HEK293T (cell line): ENCODE measurements at places on chromosomes 2 and 18.

DNA sequence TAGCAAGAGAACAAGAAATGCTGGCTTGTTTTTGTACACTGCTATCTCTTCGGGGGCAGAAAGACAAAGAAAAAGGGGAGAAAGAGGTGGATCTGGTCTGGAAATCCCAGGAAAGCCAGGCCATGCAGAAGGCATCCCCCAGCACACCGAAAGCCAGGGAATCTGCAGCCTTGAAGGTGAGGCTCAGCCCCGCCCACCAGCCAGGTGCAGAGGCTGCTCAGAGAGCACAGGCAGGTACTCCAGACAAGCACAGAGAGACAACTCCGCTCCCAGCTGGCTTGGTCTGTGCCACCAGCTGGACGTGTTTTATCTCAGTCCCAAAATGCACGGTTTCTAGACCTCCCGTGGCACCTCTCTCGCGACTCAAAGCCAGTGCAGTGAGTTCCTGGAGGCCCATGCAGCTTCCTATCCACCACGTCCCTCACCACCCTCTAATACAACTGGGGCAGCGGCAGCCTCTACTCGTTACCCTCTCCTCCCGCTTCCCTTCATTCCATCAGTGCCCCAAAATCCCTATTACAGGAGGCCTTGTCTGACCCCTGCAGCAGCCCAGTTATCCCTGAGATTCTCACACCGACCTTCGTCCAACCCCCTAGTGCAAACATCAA, 62.8 kb downstream of the HDAC4 start:
- DNase-seq = no peak

DNA sequence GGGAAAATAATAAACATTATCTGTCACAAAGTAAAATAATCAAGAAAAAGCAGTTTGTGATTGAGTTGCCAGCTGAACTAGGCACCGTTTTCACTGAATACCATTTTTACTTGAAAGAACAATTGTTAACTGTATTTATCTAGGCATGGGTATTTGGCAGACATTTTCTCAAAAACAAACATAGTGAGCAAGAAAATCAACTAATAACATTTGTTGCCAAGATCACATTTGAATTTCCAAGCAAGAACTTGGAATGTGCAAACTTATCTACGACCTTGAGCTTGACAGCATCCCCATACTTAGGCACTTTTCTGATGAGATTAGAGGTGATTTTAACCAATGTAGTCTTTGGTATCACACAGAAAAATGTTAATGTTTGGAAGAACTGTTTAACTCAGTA, 16.7 kb downstream of the SS18 start:
- DNase-seq = no peak

GRCh38 chr2:239329284-239329971, 71.4 kb downstream of the HDAC4 start:
- no peak for DNase-seq

DNA sequence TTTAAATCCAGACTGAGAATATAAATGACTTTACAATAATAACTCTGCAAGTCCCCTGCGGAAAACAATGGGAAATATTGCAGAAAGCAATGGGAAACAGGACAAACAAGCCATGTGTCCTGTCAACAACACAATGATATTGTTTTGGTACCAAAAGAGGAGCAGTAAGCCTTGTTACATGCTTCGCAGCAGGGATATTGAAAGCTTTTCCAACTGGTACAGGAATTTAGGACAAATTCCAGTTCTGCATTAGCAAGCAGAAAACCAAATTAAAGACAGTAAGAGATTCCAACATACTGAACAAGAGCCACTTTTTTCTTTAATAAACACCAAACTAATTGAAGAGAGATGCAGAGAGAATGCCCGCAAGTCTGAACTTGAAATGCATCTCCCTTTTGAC, 30.0 kb downstream of the FRZB start:
- DNase-seq = no peak

- peak; percentile 14 for DNase-seq
These were observed 62.3 kb upstream of the ACYP2 start for GRCh38 chr2:54052825-54053718.

- DNase-seq = no peak
These were observed 19.5 kb upstream of the HES6 start for GRCh38 chr2:238259061-238260020.

DNA sequence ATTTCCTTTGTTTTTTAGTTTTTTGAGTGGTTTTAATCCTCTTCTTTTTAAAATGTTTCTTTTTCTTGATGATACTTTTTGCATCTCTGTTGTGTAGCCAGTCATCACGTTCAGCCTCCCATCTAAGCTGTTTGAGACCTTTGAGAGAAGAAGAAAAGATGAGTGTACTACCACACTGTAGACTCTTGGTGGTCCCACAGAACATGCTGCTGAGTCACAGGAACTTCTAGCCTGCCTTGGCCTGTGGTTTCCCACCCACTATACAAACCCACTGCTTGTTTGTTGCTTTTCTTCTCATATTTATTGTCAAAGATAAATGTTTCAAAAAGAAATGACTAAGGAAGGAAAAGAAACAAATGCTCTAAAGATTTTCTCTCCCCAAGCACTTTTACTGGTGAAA, 5.5 kb downstream of the CEBPZOS start:
- DNase-seq = no peak

GRCh38 chr2:48183991-48184390, 277.7 kb upstream of the FBXO11 start:
- DNase-seq = no peak

- no peak for DNase-seq
These were observed 238.9 kb upstream of the ID2 start for GRCh38 chr2:8442833-8443486.

DNA sequence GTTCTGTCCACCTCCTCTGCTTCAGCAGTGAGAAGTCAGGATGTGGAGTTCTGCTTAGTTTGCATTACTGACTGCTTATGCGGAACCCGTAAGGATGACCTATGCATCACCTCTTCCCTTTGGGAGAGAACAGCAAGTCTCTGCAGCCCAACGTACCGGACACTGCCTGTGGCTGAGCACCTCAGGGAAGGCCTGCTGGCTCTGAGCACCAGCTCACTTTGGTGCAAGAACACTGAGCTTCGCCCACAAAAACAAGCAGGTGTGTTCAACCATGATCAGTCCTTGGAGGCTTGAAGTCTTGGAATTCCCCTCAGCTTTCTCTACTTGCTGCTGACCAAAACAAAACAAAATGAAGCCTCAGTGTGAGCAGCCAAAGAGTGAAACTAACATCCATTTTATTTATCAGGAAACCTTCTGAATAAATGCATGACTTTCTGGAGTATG, 52.7 kb upstream of the NCK2 start:
- no peak for DNase-seq

DNA sequence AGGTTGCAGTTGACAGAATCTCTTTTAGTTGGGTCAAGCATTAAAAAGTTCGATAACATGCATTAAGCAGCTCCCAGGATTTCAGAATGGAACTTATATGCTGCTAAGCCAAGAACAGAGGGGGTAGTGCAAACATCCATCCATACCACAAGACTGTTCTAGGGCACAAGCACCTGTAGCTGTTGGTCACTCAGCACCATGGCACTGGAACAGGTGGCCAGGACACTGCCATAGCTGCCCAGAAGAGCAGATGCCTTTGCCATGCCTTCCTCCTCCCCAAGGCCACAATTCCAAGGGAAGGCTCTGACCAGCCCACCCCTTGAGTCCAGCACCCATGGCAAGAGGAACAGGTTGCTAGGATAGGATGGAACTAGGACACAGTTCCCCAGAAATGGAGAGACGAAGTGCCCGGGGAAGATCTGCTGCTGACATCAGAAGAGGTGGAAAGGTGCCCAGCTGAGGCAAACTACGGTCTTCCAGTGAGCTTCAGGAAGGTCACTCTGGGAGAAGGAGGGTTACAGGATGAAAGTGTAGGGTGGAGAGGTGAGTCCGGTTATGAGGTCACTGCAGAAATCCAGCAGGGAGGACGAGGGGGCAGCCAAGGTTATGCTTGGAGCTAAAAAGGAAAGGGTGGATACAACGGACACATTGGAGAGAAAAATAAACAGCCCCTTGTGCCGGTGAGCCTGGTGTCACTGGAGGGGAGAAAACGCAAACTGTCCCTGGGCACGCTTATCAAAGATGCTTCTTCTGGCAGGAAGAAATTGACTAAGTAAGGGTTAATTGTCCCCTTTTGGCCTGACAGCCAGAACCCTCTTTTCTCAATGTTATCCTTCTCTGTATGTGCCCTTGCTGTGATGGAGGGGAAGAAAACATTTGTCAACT, 41.9 kb downstream of the C1QL2 start:
- no peak for DNase-seq

- no peak for DNase-seq
These were observed 4.9 kb downstream of the ERFE start for GRCh38 chr2:238163481-238164198.

- no peak for DNase-seq
These were observed 89.8 kb downstream of the HS1BP3 start for GRCh38 chr2:20560891-20561636.

DNA sequence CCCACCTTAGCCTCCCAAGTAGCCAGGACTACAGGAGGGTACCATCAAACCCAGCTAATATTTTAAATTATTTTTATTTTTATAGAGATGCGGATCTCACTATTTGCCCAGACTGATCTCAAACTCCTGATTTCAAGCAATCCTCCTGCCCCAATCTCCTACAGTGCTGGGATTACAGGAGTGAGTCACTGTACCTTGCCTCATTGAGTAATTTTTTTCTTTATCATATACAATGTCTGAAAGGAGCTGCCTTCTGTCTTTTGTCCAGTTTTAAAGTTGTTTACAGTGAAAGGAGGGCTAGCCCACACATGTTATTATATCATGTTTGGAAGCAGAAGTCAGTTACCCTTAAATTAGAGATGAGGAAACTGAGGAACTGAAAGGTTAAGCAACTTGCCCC, 32.5 kb downstream of the PRKRA start:
- DNase-seq = no peak

GRCh38 chr2:107738266-107738665, 88.4 kb upstream of the RGPD4 start:
- no peak for DNase-seq

GRCh38 chr18:57134618-57135135, 12.2 kb upstream of the BOD1L2 start:
- DNase-seq = no peak

DNA sequence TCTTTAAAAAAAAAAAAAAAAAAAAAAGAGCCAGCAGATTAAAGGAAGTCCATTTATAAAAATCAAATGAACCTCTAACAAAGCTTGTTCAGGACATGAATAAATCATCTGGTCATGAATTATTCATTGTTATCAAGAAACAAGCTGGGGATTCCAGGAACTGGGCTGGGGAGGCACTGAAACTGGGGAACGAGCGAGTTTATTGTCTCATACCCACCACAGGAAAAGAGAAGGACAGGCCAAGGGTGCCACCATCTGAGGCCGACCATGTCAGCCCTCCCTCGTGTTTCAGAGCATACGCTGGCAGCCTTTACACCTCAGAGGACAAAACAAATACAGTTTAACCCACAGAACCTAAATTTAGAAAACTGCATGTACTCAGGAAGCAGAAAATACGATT, 164.2 kb downstream of the VWC2L start:
- no peak for DNase-seq

- no peak for DNase-seq
These were observed 44.1 kb downstream of the FAM171B start for GRCh38 chr2:186737732-186738508.

GRCh38 chr18:31965316-31965970, 22.5 kb upstream of the TRAPPC8 start:
- DNase-seq = no peak

GRCh38 chr2:145813481-145813880, 1293.6 kb upstream of the ZEB2 start:
- no peak for DNase-seq

- no peak for DNase-seq
These were observed 89.0 kb downstream of the TMEM18 start for GRCh38 chr2:588074-588645.

GRCh38 chr2:220555961-220556630, 928.7 kb downstream of the SLC4A3 start:
- DNase-seq = no peak

- no peak for DNase-seq
These were observed 543.9 kb upstream of the LINC00305 start for GRCh38 chr18:64692826-64693225.

DNA sequence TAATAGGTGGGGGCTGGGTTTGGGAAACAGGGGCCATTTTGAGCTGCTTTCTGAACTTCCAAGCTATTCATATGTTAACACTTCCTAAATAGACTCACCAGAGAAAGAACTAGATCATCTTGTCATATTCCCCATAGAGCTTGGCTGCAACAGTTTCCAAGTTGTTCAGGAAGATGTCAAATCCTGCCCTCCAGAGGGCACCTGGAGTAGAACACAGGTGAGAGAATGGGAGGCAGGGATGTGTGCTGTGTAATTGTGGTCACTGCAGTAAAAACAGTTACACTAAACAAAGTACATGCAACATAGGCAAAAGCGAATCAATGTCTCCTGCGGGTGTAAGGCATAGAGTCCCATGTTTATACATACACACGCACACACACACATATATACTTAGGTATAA, 34.5 kb upstream of the LRRC30 start:
- DNase-seq = no peak

DNA sequence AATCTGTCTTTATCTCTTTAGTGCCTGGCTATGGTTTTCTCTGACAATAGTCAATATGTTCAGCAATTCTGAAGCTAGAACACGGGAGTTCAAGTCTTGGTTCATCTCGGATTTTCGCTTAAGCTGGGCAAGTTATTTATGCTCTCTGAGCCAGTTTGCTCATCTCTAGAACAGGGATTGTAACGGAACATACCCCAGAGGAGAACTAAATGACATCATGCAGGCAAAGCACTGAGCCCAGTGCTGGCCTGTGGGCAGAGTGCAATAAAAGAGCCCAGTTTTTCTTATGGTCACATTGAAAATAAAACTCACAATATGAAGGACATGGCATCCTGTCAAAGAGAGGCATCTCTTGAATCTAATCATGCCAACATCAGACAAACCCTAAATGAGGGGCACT, 143.9 kb downstream of the ZBTB7C start:
- DNase-seq = no peak

GRCh38 chr2:114261366-114261765, 181.1 kb upstream of the DPP10 start:
- DNase-seq = no peak

DNA sequence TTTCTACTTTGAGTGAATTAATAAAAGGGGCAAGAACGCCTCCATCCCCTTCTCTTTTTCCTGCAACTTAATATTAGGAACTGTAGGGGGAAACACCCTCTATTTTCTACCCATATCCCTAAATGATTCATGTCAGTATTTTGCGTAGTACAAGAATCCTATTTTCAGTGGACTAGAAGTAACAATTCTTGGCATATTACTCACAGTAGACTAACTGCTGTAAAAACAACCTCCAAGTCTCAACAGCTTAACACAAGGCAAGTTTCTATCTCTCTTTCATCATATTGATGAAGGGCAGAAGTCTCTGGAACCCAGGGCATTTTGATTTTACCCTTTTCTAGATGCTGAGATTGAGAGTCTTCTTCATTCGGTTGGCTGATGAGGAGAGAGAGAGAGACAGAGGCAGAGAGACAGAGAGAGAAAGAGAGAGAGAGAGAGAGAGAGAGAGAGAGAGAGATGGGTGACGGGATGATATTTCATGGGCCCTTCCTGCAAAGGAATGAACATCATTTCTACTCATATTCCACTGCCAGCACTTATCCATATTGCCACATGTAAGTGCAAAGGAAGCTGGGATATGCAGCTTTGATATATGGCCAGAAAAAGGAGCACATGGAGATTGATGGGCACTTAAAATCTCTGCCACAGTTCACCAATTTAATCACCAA, 481.6 kb downstream of the LPIN1 start:
- DNase-seq = no peak

GRCh38 chr2:137838255-137839092, 125.8 kb upstream of the HNMT start:
- peak; percentile 65 for DNase-seq
